HFF-Myc (cell line): ENCODE measurements at places on chromosomes 16 and 17.

DNA sequence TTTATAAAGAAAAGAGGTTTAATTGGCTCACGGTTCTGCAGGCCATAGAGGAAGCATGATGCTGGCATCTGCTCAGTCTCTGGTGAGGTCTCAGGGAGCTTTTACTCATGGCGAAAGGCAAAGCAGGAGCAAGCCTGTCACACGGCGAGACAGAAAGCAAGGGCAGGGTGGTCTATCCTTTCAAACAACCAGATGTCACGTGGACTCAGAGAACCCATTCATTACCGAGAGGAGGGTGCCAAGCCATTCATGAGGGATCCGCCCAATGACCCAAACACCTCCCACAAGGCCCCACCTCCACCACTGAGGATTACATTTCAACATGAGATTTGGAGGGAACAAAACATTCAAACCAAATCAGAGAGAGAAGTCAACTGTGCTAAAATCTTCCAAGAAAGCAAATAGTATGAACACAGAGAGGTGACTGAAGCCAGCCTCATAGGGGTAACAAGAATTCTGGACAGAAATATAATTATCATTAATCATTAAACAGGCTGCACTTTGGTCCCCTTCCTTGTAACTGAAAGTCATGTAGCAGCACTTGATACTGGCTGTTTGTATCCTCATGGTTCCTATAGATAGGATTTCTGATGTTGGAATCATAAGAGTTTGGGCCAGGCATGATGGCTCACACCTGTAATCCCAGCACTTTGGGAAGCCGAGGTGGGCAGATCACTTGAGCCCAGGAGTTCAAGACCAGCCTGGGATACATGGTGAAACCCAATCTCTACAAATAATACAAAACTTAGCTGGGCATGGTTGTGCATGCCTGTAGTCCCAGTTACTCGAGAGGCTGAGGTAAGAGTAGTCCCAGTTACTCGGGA, 52.5 kb upstream of the B4GALNT2 start:
- no peak for DNase-seq

- DNase-seq: no peak
These were observed 62.9 kb upstream of the RCVRN start for GRCh38 chr17:9968008-9968407.

DNA sequence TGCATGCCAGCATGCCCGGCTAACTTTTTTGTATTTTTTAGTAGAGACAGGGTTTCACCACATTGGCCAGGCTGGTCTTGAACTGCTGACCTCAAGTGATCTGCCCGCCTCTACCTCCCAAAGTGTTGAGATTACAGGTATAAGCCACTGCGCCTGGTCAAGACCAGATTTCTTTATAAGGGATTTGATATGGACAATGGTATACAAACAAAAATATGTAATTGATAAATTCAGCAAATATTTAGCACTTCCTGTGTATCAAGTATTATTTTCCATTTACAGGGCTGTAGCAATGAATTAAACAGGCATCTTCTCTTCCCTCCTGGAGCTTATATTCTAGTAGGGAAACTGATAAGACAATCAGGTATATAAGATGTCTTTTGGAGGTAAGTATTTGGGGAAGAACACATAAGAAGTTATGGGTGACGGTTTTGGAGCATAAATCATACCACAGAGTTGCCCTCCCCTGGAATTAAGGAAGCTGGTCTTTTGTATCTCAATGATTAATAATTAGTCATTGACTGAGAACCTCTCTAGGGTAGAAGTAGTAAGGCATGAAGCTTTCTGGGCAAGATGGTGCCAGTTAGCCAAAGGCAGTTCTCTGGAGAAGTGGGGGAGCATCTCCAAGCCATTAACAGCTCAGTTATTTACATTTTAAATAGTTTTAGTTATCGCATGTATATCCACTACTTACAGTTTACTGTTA, 35.8 kb downstream of the TANC2 start:
- no peak for DNase-seq

GRCh38 chr17:40075201-40075941, 12.6 kb downstream of the THRA start:
- no peak for DNase-seq

- no peak for DNase-seq
These were observed 32.9 kb upstream of the YPEL2 start for GRCh38 chr17:59298521-59298920.

DNA sequence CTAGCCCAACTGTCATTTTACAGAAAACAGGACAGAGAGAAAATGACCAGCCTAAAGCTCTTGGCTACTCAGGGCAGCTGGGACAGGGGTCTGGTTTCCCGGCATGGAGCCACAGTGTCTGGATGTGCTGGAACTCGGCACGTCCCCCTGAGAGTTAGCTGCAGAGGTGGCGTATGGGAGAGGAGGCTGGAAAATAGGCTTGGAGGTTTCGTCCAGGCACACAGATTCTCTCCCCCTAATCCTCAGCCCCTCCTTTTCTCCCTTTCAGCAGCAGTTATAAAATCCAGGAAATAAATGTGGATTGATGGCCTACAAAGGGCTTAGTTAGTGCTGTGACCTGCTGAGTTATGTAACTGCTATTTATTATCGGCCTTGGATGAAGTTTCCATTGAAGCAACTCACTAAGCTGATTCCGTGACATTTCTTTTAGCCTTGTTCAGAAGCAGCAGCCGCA, 89.5 kb upstream of the TOB1 start:
- DNase-seq: no peak

DNA sequence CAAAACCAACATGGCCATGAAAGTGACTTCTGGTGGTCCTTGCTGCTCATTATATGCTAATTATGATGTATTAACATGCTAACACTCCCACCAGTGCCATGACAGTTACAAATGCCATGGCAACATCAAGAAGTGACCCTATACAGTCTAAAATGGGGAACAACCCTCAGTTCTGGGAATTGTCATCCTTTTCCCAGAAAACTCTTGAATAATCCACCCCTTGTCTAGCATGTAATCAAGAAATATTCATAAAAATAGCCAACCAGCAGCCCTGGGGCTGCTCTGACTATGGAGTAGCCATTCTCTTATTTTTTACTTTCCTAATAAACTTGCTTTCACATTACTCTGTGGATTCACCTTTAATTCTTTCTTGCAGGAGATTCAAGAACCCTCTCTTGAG, 35.9 kb downstream of the DNAJA2 start:
- DNase-seq: no peak

- DNase-seq: no peak
These were observed 87.6 kb downstream of the MYH11 start for GRCh38 chr16:15769239-15769638.

DNA sequence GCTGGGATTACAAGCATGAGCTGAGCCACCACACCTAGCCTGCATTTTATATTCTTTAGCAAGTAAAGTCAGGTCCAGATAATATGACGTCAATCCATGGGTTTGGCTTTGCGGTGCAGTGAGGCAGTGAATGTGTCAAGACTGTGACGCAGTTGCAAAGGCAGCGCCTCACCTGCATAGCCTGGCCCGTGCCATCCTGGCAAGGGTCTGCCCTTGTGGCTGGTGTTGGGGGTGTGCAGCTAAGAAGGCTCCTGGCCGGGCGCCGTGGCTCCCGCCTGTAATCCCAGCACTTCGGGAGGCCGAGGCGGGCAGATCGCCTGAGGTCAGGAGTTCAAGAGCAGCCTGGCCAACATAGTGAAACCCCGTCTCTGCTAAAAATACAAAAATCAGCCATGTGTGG, 7.0 kb downstream of the PDF start:
- DNase-seq: no peak

- DNase-seq: no peak
These were observed 585 bp downstream of the ALOX12 start for GRCh38 chr17:6996256-6997011.

DNA sequence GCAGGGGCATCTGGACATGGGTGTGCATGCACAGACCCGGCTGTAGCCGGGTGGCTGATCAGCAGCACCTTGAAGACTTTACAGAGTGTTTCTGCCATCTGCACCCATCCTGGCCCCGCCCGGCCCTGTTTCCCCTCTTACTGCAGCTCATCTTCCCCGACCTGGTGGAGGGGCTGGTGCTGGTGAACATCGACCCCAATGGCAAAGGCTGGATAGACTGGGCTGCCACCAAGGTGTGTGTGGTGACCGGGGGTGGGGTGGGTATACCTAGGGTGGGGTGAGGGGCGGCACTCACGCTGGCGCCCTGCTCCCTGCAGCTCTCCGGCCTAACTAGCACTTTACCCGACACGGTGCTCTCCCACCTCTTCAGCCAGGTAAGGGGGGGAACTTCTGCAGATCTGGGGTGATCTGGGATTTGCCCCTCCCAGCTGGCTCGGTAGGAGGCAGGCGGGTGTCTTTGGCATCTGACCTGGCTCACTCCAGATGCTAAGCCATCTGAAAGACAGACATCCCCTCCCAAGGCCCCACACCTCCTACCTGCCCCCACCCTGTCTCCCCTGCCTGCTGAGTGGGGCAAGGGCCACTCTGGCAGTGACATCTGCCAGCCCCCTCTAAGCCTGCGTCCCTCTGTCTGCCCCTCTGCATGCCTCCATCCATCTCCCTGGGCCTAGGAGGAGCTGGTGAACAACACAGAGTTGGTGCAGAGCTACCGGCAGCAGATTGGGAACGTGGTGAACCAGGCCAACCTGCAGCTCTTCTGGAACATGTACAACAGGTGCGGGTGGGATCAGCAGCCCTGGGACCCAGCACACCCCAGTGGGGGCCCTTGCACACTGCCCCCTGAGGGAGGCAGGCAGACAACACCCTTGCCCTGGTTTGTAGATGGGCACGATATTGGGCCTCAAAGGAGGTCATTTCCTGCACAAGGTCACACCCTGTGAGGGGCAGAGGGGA, 6.6 kb downstream of the NDRG4 start:
- DNase-seq: no peak

DNA sequence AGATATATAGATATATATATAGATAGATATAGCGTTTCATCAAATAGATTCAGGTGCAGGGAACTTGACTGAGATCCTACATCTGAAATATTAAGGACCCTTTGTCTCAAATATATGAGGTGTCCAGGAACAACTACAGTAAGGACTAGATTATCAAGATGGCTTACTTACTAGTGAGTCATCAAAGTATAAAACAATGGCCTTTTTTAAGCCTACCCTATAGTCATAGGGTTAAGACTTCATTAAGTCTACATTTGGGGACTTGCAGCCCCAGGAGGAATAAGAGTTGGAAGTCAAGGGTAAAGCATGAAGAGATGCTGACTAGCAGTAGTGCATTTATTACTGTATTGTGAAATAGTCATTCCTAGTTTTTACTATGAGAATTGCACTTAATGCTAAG, 1023.4 kb downstream of the CDH11 start:
- DNase-seq: no peak

DNA sequence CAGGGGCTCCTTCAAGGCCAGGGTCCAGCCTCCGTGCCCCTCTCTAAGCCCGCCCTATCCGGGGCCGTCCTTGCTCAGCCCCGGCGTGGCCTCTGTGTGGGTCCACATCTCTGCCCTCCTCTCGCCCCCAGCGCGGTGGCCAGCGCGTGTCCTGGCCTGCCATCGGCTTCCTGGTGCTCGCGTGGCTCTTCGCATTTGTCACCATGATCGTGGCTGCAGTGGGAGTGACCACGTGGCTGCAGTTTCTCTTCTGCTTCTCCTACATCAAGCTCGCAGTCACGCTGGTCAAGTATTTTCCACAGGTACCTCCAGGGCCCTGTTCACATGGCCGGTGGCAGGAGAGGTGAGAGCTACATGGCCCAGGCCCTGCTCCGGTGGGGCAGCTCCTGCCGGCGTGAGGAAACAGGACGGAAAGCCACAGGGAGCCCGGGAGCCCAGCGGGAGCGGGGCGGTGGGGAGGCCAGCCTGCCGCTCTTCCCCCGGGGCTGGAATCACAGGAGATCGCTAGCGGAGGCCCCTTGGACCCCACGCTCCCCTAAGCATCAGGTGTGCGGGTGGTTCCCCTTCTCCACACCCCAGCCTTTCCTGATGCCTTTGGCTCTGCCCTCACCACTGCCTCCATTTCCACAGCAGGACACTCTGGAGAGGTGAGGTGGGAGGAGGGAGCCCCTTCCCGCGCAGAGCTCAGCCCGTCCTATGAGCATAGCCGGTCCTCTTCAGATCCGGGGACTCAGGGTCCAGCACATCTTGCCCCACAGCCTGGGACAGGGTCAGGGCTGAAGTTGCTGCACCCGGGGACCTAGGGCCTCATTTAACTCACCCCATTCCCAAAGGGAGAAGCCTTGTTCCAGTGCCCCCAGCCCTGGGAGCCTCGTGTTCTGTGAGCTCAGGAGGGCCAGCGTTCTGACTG, 10.2 kb downstream of the TAX1BP3 start:
- DNase-seq: no peak

DNA sequence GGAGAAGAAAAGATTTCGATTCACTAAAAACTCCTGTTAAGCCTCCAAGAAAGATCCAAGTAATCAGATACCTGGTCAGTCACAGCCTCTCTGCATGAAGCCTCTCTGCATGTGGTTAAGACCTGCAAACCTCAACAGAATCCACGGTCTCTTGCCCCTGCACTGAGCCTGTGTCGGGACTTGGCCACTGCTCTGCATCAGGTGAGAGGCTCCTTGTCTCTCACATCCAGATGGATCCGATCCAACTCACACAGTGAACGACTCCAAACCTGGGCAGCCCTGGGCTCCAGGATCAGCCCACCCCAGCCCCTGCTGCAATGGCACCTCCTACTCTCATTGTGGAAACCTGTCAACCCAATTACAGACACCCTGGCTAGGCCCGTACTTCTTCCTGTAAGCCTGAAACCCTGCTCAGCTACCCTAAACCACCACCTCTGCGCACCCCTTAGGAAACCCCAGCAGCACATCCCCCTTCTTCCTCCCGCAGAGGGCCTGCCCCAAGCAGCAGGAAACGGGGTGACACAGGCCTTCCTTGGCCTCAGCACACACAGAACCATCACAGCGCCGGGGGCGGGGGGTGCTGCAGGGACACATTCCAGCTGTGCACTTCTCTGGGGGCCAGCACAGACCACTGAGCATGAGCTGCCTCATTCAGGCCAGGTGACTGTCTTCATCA, 129.5 kb downstream of the ANKRD11 start:
- no peak for DNase-seq

DNA sequence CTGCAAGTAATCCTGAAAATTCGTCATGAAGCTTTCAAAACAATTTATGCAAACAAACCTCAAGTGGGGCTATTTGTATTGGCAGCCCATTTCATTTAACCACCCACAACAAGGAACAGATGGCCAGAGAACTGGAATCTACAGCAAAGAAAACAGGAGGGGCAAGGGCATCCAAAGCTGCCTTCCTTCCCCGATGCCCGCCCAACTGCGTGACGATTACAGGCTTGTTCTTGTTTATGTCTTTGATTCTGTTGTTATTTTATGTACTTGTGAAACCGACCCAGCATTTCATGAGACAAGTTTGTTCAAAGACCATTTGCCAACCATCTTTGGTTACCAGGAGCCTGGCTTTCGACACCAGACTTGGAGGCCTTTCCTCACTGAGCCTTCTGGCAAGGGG, 59.1 kb upstream of the IRX6 start:
- peak; percentile 12 for DNase-seq

GRCh38 chr17:61361084-61361483, 38.6 kb upstream of the TBX2 start:
- DNase-seq: no peak
